ENCODE measurements at places on chromosomes 13 and 19.
A peak's percentile ranks its signal among the peaks of the same experiment; 100 is the strongest.

- no peak for DNase-seq
These were observed 550.1 kb downstream of the TBC1D4 start for GRCh38 chr13:74931698-74932433.

DNA sequence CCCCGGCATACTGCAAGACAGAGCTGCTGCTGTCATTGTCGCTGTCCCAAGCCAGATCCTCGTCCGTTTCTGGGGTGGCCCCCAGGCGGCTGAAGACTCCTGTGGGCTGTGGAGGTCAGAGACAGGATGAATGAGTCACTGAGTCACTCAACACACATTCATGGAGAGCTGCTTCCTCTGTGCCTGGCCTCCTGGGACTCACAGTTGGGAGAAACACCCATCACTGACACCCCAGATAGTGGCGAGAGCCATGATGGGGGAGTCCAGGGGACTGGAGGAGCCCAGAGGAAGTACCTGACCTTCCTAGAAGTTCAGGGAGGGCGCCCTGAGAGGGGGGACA is 26.0 kb downstream of the C19orf47 start:
- DNase-seq, result no peak

- DNase-seq, result no peak
These were observed 14.4 kb downstream of the TDRD3 start for GRCh38 chr13:60411464-60411863.

DNA sequence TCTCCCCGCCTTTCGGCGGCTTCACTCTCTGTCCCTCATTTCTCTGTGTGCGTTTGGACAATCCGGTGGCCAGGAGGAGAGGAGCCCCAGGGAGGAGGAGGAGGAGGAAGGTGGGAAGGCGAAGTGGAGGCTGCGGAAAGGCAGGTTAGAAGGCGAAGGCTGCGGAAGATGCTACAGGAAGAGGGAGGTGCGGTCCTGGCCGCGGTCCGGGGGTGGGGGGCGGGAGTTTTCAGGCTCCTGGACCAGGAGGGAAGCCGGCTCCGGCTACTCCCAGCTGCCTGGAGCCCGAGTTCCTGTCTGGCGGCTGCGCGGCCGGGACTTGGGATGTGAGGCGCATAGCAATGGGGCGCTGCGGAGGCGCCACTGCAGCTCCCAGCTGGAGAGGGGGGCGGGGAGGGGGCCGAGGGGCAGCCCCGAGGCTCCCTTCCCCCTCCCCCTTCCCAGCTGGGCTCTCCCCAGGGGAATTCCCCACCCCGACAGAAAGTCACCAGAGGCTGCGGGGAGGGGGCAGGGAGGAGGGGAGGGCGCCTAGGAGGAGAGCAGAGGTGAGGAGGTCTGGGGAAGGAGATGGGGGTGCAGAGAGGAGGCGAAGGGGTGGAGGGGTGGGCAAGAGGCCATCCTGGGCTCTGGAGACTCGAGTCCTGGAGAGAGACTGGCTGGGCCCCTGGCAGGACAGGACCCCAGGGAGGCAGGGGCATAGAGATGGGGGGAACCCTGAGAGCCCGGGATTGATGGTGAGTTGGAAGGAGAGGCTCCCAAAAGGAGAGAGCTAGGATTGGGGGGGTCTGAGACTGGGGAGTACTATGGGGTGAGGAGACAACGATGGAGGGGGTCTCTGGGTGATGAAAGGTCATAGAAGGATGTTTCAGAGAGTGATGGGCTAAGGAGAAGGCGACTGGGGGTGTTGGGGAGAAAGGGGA is 2.0 kb downstream of the LRRC4B start:
- peak; percentile 33 for DNase-seq

DNA sequence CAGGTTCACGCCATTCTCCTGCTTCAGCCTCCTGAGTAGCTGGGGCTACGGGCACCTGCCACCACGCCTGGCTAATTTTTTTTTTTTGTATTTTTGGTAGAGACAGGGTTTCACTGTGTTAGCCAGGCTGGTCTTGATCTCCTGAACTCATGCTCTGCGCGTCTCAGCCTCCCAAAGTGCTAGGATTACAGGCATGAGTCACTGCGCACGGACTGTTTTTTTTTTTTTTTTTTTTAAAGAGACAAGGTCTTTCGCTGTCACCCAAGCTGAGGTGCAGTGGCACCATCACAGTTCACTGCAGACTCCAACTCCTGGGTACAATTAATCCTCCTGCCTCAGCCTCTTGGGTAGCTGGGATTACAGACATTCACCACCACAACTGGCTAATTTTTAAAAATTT is 8.2 kb upstream of the ADAMTS10 start:
- DNase-seq, result no peak

DNA sequence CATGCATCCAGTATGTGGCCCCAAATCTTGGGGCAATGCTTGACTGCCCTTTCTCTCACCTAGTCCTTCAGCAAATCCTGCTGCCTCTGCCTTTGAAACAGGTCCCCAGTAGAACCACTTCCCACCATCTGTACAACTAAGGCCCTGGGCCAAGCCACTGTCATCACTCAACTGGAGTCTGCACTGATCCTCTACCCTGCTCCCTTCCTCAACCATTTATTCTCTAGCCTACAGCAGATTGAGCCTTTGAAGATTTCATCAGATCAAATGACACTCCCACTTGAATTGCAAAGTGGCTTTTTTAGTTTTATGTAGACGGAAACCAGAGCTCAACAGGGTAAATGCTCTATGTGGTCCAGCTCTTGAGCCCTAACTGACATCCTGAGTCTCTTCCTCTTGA is 43.5 kb downstream of the ATP8A2 start:
- DNase-seq, result no peak

GRCh38 chr13:99982036-99982730 is 599 bp downstream of the ZIC2 start:
- no peak for DNase-seq

GRCh38 chr13:99726282-99726894 is 225.1 kb downstream of the TM9SF2 start:
- no peak for DNase-seq

- DNase-seq, result no peak
These were observed 33.0 kb downstream of the COL4A2 start for GRCh38 chr13:110339975-110340550.

DNA sequence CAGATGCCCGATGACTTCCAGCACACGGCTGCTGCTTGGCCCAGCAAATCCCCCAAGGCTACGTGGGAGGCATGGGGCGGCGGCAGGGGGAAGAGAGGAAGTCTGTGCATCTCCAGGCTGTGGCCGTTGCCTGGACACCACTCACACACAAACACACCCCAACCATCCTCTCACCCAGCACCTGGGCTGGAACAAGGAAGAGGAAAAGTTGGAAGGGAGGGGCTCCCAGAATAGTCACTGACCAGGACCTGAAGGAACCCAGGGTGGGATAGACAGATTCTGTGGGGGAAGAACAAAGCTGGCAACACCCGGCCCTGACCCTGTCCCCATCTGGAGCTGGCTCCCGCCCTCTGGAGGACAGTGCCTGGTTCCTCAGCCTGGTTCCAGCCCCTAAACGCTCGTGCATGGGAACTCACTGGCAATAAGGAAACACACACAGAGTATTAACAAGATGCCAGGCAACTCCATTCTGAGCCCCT is 11.2 kb downstream of the PPP6R1 start:
- no peak for DNase-seq

- DNase-seq, result no peak
These were observed 394.4 kb downstream of the GPC6 start for GRCh38 chr13:93621051-93621450.

- DNase-seq, result no peak
These were observed 482.6 kb downstream of the RFC3 start for GRCh38 chr13:34300559-34300958.

GRCh38 chr13:111494641-111495040 is 174.2 kb downstream of the TEX29 start:
- no peak for DNase-seq

DNA sequence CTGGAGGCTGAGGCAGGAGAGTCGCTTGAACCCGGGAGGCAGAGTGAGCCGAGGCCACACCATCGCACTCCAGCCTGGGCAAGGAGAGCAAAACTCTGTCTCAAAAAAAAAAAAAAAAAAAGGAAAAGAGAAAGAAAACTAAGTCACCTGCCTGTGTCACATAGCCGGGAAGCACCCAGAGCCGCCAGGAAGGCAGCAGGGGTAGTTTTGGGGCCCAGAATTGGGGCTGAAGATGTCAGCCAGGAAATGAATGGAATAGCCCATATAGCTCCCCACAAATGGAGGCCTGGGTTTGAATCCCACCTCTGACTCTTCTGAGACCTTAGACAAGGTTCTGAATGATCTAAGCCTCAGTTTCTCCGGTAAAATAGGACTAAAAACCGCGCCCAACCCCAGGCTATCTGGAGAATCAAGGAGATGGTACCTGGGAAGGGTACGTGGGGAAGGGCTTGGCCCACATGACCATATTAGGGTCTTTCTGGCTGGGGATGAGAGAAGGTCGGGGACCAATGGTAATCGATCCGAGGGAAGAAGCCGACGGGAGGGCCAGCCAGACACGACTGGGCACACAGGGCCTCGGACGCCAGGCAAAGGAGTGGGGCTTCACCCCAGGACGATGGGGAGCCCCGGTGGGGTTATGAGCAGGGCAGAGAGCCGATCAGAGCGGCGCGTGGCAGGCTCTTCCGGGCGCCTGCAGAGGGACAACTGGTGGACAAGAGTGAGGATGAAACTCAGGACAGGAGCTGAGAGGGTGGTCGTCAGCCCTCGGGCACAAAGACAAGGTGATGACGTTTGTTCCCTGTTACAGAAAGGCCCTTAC is 14.4 kb downstream of the CCDC124 start:
- DNase-seq, result no peak

DNA sequence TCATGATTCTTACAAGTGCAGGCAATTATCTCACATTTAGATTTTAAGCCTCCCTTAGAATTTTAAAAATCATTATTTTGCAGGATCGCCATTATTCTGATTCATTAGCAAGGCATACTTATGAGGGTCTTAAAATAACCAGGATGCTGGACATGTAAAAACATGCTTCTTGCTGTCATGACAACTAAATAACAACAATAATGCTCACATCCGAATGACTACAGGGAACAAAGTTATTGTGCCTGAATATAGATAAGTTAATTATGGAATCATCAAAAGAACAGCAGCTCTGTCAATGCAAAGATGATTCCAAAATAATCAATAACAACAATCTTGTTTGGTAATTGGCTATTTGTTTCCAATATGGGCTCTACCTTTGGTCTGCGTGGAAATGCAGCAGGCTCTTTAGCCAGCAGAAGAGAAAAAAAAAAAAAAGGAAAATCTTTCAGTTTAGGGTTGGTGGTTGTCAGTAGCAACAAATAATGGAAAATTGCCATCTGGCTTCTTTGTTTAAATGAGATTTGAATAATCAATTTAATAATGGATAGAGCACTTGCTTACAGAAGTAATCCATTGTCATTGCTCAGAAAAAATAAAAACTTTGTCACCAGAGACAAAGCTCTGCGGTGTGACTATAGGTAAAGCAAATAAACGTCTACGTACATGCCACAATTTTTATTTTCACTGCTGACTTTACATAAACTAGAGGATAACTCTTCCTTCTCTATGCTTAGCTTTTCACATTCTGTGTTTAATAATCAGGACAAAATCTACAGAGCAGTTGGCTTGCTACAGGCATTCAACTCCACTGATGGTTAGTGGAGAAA is 468.9 kb upstream of the TSHZ3 start:
- DNase-seq, result no peak

- peak; percentile 83 for DNase-seq
These were observed 82.9 kb upstream of the C1QTNF9B start for GRCh38 chr13:23980160-23980551.

DNA sequence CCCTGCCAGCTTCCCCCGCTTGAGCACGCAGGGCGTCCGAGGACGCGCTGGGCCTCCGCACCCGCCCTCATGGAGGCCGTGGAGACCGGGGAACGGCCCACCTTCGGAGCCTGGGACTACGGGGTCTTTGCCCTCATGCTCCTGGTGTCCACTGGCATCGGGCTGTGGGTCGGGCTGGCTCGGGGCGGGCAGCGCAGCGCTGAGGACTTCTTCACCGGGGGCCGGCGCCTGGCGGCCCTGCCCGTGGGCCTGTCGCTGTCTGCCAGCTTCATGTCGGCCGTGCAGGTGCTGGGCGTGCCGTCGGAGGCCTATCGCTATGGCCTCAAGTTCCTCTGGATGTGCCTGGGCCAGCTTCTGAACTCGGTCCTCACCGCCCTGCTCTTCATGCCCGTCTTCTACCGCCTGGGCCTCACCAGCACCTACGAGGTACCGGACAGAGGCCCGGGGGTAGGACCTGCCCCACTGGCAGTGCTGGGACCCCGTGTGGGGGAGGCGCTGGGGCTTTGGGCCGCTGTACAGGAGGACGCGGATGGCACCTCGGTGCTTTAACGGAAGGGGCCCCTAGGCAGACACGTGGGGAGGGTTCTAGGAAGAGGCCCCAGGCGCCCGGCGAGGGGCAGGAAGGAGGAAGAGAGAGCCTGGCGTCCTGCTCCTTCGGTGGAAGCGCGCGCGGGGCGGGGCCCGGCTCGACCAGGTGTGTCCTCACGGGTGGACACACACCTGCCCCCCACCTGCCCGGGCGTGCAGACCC is 681 bp downstream of the SLC5A5 start:
- peak; percentile 59 for DNase-seq

DNA sequence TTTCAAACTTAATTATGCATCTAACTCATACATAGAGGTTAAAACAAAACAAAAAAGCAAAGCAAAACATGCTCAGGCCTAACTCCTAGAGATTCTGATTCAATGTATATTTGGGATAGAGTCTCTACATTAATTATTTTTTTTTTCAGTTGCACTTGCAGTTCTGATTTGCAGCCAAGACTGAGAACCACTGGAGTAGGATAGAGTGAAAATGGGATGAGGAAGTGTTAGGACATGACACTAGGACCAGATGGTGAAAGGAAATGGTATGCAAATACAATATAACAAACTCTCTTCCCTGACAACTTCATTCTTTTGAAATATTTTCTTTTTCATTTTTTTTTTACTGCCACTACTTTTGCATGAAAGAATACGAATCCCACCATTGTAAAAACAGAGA is 1.8 kb downstream of the CCDC122 start:
- no peak for DNase-seq

DNA sequence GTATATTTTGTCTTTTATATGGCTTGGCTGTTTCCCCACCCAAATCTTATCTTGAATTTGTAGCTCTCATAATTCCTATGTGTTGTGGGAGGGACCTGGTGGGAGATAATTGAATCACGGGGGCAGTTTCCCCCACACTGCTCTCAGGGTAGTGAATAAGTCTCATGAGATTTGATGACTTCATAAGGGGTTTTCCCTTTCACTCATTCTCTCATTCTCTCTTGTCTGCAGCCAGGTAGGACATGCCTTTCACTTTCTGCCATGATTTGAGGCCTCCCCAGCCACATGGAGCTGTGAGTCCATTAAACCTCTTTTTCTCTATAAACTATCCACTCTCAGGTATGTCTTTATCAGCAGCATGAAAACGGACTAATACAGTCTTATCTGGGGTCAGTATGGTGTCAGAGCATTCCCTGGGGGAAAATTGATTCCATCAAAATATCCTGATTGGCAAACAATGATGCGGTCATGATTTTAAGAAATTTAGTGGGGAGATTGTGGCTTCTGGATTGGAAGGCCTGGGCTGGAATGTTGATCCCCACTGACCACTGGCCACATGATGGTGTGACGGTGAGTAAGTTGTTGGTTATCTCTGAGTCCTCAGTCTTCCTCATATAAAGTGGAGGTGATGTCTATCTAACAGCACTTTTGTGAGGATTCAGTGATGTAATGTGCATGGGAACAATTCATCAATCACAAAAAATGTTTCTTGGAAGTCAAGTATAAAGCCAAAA is 27.5 kb upstream of the ANKRD10 start:
- DNase-seq, result peak; percentile 35

Data from activated naive CD4-positive, alpha-beta T cell treated with anti-CD3 and anti-CD28 coated beads, Interleukin-2, amount 50 U/mL, for 16 hours (primary cell).